Kasumi-1 (cell line): ENCODE measurements at places on chromosomes 2 and 18.

DNA sequence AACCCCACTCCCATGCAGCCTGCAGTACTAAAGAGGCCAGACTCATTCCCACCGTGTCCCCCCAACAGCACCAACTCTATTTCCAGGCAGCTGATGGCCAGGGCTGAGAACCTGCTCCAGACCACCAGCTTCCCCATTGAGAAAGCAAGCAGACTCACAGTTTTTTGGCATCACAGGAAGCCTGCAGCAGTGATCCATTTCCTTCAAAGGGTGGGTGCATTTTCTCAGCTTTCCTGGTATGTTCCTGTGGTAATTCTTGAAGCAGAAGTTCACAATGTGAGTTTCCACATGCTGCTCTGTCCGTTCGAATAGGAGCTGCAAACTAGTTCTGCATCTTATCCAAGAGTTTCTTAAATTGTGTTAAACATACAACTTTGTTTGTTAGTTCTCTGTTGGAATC is 1249.6 kb upstream of the FAM98A start:
- DNase-seq, result peak; percentile 97

DNA sequence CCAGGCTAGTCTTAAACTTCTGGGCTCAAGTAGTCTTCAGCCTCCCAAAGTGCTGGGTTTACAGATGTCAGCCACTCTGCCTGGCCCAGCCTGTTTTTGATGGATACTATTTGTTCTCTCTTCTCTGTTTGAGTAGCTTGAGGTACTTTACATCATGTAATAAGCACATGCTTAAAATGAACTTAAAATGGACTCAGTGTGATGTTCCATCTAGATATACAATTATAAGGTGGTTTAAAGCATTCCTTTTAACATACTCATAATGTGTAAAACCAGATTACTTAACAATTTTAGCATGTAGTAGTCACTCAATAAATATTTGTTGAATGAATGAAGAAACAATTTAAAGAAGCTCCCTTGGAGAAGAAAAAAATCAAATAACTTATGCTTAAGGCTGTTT is 9.6 kb downstream of the PTPRM start:
- no peak for DNase-seq

- no peak for DNase-seq
These were observed 42.4 kb downstream of the LRRFIP1 start for GRCh38 chr2:237669628-237670392.

DNA sequence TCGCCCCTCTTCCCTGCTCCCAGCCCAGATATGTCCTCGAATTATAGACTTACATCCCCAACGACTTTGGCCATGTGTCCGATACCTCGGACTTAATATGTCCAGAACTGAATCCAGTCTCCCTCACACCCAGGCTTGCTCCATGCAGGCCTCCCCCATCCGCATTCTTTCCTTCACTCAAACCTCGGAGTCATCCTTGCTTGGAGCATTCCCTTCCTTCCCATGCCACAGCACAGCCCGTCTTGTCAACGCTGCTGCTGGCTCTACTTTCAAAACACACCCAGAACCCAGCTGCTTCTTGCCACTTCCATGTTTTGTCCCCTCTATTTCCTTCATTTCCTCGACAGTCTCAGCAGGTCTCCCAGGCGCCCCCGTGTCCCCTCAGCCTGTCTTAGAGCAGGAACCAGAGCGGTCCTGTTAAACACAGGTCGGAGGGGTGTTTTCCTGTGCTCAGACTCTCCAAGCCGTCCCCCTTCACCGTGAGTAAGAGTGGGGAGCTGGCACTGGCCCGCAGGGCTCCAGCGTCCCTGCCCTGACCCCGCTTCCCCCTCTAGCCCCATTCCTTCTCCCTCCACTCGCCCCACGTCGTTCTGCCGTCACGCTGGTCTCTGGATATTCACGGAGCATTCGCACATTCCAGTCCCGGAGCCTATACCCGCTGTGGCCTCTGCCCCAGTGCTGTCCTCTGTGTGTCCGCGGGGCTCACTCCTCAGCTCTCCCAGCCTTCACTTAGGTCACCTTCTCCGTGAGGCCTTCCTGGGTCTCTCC is 54.4 kb downstream of the VAPA start:
- no peak for DNase-seq

DNA sequence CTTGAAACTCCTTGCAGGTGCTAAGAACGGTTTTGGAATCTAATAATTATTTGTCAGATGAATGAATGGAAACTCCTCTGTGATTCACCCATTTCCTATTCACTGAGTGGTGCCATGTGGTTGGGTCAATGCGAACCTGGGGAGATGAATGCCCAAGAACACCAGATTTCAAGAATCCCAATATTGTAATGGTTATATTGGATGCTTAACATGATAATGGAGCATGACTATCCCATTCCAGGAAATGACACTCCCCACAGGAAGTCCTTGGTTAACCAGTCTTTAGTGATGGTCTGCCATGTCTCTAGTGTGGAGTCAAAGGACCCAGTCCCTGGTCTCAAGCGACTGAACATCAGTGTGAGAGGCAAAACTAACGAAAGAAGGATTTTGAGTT is 67.9 kb upstream of the ST3GAL5 start:
- DNase-seq, result no peak

- DNase-seq, result no peak
These were observed at the start of gene PTPRN for GRCh38 chr2:219309278-219309677. Gene PTPRN, minus strand, starts transcription at chr2:219309401. Its CDS starts 69 bp downstream, at chr2:219309332.

DNA sequence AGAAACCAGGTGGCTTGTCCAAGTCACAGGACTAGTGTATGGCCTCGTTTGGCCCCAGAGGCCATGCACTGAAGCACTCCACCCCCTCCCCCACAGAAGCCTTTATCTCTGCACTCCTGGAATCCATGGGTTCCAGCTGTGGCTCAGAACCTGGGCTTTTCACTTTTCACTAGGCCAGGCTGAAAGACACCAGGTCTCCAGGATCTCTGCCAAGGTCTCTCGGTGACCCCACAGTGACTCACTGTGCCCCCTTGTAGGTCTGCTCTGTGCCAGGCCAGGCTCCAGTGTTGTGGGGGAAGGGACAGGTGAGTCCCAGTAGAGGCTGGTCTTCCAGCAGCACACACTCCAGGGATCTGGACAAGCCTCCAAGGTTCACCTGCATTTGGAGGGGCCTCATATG is 31.0 kb upstream of the GLI2 start:
- DNase-seq, result no peak

DNA sequence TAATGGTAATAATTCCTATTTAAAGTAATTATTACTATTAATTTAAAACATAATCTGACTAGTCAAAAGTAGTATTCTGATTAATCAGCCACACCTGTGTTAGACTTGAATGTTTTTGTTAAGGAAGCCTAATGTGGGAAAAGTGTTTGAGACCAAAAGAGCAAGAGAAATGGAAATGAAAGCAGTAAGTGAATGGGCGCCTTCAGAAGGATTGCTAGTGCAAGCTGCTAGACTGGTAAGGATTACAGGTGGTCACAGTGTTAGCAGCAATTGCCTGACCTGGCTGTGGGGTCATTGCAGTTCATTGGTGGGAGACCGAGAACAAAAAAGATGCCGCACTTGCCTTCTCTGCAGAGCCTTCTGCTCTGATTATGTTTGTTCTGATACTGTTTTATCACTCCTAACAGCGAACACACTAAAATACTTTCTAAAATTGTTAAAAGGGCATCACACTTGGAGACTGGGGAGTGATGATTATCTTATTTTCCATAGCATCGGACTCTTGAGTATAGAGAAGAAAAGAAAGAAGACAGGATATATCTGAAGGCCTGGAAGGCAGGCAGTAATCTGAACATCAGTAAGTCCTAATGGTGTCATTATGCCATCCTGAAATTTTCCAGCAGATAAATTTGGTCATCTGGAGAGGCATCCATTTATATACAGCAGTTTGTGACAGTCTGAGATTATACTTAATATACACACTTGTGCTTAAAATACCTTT is 5.8 kb downstream of the SOCS6 start:
- no peak for DNase-seq

GRCh38 chr2:43727634-43728014 is 46.2 kb upstream of the DYNC2LI1 start:
- DNase-seq, result no peak

GRCh38 chr2:105793196-105793975 is 48.7 kb downstream of the NCK2 start:
- no peak for DNase-seq

DNA sequence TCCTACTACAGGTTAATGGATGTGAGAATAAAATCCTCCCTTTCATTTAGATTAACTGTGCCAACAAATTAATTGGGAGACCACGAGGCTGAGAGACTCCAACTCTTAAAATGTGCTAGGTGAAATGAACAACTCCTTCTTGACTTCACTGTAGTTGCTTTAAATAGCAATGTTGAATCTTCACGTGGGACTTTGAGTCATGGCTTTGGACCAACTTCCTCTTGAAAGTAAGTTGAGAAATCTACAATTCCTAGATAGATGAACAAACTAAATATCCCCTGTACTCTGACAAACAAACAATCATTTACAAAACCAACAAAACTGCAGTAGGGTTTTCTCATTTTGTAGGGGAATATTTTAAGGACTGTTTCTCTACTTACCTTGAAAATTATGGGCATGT is 291.9 kb upstream of the SPRED2 start:
- DNase-seq, result peak; percentile 6

GRCh38 chr2:221372159-221372884 is 199.8 kb downstream of the EPHA4 start:
- DNase-seq, result no peak

DNA sequence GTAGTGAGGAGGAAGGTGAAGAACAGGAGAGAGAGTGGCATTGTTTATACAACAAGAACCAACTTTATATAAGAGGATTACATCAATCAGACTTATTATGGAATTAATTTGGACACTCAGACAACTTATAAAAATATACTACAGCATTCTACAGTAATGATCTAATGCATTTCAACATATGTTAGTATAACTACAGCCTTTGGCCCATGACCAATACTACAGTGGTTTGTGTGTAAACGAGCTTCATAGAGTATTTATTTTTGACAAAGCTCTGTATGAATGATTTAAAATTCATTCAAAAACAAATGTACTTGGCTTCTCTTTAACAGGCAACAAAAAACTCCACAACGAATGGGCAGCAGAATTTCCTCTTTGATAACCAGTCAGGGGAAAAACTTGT is 72.8 kb downstream of the ZNF521 start:
- no peak for DNase-seq

- no peak for DNase-seq
These were observed 418.0 kb upstream of the ST6GAL2 start for GRCh38 chr2:107303964-107304363.

GRCh38 chr2:151630372-151630771 is 103.9 kb downstream of the NEB start:
- DNase-seq, result no peak
